ENCODE measurements at places on chromosomes 2 and 18. TPM values are rescaled to one million over a fixed set of nuclear protein-coding genes. Genes with fewer than 3 reads are reported as not detected.

DNA sequence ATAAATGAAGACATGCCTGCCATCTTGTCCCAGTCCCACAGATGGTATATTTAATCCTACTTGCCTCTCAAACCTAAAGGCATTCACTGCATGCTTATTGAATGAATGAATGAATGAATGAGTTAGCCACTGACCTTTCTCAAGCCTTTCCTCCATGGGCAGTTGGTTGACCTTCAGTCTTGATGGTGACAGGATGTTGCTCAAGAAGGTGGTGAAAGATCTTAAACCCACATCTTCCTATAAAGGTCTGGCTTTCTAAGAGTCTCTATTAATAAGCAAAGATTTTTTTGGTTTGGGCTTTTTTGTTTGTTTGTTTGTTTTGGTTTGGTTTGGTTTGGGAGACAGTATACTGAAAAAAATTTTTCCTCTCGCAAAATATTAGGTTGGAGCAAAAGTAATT lies 41.7 kb downstream of the KIAA2012 start:
- no peak for DNase-seq

- DNase-seq, result peak; percentile 12
Observed at GRCh38 chr2:223762853-223763252, 74.5 kb downstream of the AP1S3 start.

DNA sequence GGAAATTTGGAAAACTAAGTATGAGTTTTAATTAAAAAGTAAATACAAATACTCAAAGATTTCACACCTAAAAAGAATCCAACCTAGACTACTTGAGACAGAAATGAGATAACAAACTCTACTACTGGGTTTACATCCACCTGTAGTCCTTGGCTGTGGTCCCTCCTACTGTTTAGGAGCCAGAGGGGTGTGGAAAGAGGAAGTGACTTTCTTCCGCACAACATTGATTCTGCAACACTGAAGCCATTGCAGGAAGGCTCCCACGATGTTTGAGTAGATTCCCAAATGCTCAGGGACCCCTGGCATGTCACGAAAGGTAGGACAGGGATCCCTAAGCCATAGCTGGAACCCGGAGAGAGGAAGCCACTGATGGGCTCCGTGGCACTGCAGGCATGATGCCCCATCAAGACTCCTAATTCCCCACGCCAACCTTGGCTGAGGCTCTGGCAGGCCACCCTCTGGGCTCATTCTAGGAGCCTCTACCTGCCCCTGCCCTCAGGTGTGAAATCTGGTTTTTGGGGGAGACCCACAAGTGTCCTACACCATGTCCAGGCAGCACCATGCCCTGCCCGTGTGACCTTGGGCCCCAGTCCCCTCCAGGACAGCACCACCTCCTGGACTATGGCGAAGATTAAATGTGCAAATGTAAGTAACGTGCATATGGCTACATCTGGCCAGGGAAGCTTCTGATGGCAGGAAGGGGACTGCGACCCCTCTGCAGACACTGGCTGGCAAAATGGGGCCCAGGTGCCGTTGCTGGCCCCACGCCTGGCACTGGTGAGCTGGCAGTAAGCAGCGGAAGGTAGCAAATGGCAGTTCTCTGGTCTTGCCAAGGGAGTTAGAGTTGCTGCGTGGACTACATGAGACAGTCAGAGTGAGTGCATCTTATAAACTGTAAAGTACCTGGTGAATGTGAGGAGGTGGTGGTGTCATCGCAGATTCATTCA lies 38.2 kb upstream of the MAL start:
- DNase-seq, result no peak

GRCh38 chr2:237931205-237931721 lies 35.6 kb upstream of the UBE2F start:
- peak; percentile 54 for DNase-seq

DNA sequence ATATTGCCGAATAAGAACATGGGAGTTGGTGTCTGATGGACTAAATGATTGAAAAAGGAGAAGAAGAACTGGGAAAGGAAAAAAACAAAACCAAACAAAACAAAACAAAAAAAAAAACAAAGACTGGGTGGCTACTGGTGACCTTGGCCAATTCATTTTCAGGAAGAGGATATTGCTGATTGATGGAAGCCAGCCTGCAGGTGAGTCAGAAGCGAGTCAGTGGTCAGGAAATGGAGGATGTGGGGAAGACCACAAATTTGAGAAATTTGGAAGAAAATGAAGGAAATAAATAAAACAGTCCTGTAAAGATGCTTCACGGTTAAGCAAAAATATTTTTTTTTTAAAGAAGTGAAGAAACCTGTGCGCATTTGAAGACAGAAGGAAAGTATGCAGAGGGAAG lies 296.9 kb downstream of the ZNF521 start:
- no peak for DNase-seq

GRCh38 chr2:16464641-16465040 lies 201.0 kb downstream of the CYRIA start:
- DNase-seq, result no peak

DNA sequence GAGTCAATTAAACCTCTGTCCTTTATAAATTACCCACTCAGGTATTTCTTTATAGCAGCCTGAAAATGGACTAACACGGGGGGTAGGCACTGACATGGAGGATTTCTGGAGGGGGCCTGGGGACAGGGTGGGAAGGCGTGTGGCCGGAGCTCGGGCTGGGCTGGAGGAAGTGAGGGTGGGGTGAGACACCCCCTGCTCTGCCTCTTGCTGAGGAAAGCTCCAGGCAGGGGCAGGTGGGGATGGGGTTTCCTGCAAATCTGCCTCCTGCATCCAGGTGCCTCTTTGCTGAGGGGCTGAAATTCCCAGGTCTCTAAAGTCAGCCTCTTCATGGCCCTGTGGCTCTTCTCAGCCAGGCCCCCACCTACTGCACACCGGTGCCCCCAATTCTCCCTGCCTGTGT lies 25.7 kb upstream of the OTOS start:
- DNase-seq, result no peak

DNA sequence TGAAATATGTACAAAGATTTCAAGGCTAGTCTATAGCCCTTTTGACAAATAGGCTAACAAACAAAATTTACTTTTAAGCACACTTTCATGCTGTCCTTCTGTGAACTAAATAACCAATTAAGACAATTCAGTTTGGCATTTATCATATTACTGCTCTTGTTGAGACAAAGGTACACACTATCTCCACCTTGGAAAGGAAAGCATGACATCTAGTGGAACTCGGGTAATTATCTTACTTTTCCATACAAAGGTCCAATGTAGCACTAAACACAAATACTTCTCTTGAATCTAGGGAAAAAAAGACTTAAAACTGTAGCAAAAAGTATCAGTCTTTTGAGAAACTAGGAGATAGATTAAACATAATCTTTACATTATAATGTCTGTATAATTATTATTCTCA lies 125.0 kb upstream of the CD226 start:
- no peak for DNase-seq

DSC1 gene
- not detected for total RNA-seq

KCNJ13 gene
- total RNA-seq, result not detected

TUBA3E gene
- not detected for total RNA-seq

CCDC74B gene
- 3.8 TPM for total RNA-seq
